Uterus (tissue), 4 donors: ENCODE measurements at places on chromosomes 2 and 18.

DNA sequence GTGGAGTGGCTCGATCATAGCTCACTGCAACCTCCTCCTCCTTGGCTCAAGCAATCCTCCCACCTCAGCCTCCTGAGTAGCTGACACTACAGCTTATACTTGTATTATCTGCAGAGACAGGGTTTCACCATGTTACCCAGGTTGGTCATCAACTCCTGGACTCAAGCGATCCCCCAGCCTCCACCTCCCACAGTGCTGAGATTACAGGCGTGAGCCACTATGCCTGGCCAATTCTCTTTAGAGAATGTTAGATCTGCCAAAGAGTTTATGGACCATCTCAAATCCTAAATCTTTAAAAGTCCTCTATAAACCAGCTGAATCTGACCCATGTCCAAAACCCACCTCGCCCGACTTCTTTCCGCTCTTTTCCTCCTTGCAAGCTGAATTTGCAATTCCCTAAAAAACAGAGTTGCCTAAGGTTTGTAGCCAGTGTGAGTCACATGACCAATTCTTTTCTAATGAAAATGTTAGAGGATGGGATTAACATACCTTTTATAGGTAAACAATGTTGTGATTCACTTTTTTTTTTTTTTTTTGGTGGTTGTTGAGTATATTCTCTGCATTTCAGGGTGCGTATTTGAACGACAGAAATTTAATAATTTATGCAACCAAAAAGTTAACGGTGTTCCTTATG lies 2.4 kb upstream of the PMAIP1 start:
- no peak for DNase-seq

GRCh38 chr2:207467716-207468347 lies 61.9 kb upstream of the CREB1 start:
- DNase-seq = no peak

GRCh38 chr2:100537918-100538317 lies 24.9 kb upstream of the PDCL3 start:
- no peak for DNase-seq

DNA sequence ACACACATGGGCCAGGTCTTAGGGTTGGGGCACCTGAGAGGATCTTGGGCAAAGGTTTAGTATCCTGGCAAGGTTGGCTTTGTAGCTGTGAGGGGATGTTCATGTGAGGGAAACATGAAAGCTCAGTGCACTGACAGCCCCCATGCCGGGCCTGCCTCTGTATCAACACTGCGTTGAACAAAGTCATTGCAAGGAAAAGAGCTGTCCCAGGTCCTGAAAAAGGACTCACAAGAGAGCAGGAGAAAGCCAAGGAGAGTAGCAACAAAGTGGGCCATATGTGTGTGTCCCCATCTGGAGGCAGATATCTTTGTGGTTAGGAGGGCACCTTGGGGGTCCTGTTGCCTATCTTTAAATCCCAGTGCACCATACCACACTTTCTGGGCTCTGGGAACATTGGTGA lies 237.8 kb upstream of the THSD7B start:
- no peak for DNase-seq

DNA sequence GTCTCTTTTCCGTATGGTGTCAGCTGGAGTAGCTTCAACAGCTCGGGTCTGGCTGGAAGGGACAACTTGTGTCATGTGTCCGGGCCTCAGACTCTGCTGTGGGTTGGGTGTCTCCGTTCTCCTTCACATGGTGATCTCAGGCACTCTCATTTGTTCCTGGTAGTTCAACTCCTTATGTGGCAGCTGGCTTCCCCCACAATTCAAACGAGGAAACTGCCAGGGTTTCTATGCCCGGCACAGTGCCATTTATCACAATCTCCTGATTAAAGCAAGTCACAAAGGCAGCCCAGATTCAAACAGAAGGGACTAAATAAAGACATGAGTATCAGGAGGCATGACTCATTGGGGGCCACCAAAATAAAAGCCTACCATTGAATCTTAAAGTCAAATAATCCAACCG lies 22.7 kb downstream of the MRO start:
- no peak for DNase-seq

DNA sequence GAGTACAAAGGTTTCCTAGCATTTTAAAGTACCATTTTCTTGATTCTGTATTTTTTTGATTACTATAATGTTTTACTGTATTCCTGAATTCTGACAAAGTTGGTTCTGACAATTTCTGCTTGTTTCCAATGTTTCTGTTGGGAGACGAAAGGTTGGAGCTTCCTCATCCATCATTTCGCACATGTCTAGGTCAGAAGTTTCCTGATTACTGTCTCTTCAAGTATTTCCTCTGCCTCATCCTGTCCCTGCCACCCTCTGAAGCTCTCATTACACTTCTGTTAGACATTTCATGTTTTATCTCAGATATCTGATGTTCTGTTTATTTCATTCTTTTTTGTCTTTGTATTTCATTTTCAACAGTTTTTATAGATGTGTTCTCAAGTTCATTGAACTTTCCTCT lies 895.8 kb downstream of the TSN start:
- DNase-seq = no peak
